Omental fat pad (tissue), 4 donors: ENCODE measurements at places on chromosomes 2 and 18.
A peak's percentile ranks its signal among the peaks of the same experiment; 100 is the strongest.

DNA sequence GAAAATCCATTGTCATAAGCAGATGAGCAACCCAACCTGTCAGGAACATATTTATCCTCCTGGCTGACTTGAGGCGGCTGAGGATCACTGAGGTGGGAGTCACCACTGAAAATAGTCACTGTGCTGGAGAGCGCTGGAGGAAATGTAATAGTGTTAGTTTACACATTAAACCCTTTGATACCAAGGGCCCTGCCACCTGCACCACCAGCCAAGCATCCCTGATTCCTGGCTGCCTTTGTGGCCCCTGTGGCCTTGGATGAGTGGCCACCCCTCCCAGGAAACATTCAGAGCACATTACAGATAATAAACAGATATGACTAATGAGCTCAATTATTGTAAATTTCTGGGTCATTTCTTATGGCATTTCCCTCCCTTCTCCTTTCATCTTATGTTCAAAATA is 105.9 kb downstream of the LYPD1 start:
- DNase-seq: no peak

DNA sequence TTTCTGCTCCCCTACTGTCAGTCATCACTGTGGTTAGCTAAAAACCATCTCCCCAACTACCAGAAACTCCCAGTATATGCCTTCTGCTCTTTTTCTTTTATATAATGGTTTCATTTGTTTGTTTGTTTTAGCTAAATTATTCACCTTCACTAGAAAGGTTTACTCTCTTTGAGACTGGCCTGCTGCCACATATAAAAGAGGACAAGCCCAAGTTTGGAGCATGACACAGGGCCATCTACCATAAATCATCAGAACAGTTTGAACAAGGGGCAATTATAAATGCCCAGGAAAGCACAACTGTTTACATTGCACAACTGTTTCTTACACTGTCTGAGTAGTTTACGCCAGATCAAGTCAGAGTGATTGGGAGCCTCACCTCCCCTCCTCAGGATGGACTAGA is 471.0 kb upstream of the PIK3C3 start:
- no peak for DNase-seq

GRCh38 chr2:69740502-69740951 is 1.4 kb upstream of the ANXA4 start:
- no peak for DNase-seq

- DNase-seq: no peak
Measured at GRCh38 chr2:50402654-50402960, 629.3 kb downstream of the NRXN1 start.

GRCh38 chr2:118693287-118693822 is 154.1 kb downstream of the EN1 start:
- no peak for DNase-seq

- DNase-seq: no peak
Measured at GRCh38 chr2:86746939-86747338, 26.8 kb downstream of the RMND5A start.

DNA sequence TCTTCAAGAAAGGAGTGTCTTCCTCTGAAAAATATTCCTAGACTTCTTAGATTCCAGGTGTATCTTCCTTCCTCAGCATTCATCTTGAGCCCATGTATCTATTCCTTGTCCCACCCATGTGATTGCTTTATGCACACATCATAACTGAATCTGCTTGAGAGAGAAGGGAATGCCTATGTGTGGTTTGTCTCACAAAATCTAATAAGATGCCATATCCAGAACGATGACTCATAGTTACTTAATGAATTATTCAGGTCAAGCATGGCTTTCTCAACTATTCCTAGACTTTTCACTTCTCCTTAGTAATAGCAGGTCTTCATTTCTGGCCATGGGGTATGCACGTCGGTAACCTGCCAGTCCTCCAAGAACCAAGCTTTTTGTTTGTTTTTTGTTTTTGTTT is 121.8 kb downstream of the SETBP1 start:
- no peak for DNase-seq

- no peak for DNase-seq
Measured at GRCh38 chr2:118527571-118527970, 319.9 kb downstream of the EN1 start.

- no peak for DNase-seq
Measured at GRCh38 chr2:54271843-54272627, 16.0 kb upstream of the TSPYL6 start.

DNA sequence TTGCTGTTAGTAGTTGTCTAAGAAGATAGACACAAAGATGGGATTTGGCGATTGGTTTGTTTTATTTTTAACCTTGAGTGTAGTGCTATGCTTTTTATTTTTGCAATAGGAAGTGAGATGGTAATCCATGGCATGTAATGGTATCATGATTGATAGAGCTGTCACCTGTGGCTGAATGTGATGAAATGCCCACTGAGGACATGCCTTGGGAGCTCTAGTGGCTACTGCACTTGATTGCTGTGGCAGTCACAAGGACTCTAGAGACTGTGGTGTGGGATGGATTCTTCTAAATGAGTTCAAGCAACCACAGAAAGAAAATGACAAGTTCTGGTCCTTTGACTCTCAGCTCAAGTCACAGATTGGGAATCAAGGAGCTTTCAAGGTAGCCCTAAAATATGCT is 139.4 kb downstream of the CYRIA start:
- DNase-seq: no peak

DNA sequence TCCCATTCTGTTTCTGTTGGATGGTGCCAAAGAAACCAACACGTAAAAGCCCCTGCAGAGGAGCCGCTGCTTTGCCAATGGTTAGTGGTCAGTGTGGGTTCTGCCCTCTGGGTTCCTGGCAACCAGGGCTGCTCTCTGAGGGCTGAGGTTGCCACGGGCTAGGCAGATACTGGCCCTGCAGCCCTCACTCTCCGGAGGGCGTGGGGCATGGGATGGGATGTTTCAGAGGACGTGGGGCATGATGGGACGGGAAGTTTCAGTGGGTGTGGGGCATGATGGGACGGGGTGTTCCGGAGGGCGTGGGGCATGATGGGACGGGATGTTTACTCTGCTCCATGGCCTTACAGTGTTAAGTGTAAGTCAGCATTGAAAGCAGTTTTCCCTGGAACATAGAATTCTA is 34.2 kb downstream of the ADI1 start:
- no peak for DNase-seq

DNA sequence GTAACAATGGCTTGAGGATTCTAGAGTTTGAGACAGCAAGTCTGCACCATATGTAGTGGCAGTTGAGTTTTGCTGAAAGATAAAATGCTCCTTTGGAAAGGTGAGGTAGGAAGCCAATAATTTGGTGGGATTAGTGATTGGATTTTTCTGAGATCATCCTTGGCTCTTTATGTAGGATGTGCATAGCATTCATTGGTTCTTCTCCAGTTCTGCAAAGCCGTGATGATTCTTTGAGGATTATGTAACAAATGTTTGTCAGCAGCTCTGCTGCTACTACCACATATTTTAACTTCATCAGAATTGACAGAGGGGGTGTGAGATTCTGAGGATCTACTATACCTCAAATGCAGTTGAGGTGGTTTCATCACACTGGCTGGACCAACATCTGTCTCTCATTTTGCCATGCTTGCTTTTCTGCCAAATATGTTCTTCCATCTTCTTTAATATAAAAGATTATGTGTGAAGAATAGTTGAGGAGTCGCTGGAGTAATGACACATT is 188.9 kb upstream of the RASGRP3 start:
- DNase-seq: no peak

GRCh38 chr2:11118761-11119160 is 36.5 kb upstream of the SLC66A3 start:
- no peak for DNase-seq

GRCh38 chr18:48020337-48021250 is 90.1 kb upstream of the SMAD2 start:
- no peak for DNase-seq

DNA sequence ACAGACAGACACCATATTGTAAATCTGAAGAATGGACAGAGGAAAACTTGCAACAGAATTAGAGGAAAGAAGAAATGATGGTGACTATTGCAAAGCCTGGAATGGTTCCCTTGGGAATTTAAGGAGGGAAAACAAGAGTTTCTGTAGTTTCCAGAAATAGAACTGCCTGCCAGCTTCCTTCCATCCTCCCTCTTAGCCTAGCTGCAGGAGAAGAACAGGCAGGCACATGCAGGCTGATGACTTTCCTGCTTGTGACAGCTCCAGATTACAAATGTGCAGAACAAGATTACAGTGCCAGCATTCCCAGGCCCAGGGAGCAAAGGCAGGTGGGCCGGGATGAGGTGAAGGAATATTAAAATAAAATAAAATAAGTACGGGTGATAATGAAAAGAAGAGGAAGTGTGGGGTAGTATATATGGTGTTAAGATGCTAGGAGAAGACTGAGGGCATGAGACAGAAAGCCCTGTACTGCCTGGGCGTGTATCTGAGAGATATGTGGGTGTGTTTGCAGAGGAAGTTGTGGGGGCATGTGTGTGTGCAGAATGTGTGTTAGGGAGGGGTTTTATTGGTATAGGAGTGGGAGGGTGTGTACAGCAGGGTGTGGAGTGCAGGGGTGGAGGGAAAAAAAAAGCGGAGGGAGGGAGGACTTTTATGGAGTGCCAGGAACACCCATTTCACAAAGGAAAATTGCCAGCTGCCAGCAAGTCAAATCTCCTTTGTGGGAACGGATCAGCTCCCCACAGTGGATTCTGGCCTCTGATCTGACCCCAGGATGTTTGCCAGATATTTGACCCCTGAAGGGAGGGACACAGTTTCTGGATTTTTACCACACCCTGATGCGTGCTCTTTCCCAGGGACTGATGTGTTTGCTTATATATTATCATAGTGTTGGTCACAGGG is 43.9 kb upstream of the NEMP2 start:
- DNase-seq: no peak

GRCh38 chr18:39521164-39521563 is 1955.6 kb upstream of the CELF4 start:
- no peak for DNase-seq

DNA sequence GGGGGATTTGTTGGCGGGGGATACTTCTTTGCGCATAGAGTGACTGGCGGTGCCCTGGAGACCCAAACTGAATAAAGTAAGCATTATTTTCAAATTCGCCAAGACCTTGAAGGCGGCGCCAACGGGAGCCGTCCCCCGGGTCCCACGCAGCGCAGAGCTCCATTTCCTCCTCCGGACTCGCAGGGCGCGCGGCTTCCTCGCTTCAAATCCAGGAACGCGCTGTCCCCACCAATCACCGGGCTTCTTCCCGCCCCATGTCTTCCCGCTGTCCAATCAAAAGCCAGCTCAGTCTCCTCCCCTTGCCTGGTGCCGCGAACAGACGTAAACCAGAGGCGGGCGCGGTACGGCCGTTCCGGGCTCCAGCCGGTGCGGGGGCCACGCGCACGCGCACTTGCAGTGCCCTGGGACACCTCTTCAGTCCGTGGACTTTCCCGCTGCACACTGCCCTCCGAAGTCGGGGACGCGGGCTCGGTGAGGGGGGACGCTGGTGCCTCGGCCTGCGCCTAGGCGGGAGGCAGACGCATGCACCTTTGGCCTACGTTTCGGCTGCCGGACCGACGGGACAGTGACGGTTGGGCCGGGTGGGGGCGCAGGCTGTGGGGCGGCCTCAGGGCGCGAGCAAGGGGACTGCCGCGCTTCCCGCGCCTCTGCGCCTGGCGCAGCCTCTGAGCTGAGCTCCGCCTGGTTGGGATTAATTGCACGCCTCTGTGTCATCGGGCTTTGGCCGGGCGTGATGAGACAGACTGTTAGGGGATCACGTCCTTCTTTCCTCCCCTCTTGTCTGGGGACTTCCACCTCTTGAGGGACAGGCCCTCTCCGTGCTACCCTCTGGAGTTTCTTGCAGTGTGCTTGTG is at the start of gene CEP192:
Gene CEP192 (plus strand): TSS at position 396 of the 854 bp plus-strand sequence. CDS start 8,063 bp downstream, outside the sequence.
- DNase-seq: peak; percentile 84

- DNase-seq: no peak
Measured at GRCh38 chr2:149134335-149134923, 95.9 kb downstream of the LYPD6B start.
